ENCODE measurements at places on chromosomes 5 and 9.
A peak's percentile ranks its signal among the peaks of the same experiment; 100 is the strongest.

- DNase-seq: no peak
These were observed 31.0 kb upstream of the SHISAL2B start for GRCh38 chr5:64659289-64659688.

DNA sequence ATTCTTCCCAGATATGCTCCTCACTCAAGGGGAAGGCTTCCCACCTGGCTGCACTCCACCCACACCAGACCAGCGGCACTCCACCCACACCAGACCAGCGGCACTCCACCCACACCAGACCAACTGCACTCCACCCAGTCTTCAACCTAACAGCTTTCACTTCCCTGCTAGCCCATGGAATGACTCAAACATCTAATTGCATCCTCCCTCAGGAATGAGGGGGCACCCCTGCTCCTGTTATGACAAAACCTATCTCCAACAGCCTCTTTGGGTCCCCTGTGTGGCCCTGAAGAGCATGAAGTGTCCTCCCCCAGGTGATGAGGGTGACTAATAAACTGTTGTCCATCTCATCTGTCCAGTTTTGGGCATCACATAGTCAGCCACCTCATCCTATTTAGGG, 556.6 kb upstream of the TUSC1 start:
- no peak for DNase-seq

DNA sequence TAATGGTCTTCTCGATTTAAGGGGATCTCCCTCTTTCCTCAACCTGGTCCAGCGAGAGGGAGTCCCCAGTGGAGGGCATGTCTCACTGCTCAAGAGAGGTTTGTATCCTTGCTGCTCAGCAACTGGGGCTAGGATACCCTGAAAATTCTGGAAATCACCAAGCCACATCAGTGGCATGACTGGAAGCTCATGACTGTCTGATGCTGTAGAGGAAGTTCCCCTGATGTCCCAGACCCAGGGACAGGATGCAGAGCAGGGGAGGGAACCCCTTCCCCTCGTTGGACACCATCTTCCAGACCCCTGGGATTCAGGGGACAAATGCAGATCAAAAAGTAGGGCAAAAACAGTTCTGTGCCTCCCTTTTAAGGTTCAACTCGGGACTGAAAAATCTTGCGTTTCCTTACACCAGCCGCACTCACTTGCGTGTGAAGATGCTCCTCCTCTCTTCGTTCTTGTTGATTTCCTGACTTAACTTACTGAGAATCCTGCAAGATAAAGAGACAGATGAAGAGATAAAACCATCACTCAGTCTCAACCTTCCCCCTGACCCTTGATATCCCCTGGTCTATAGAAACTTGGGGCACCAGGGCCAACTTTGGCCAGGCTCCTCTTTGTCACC, 22.1 kb downstream of the LCP2 start:
- DNase-seq: no peak

- DNase-seq: no peak
These were observed 62.3 kb downstream of the ST8SIA4 start for GRCh38 chr5:100840789-100841188.

GRCh38 chr5:50849554-50849953, 183.1 kb downstream of the PARP8 start:
- DNase-seq: no peak

- no peak for DNase-seq
These were observed 13.3 kb downstream of the HMMR start for GRCh38 chr5:163473635-163474243.

- DNase-seq: no peak
These were observed 23.5 kb downstream of the GKAP1 start for GRCh38 chr9:83794051-83794450.

DNA sequence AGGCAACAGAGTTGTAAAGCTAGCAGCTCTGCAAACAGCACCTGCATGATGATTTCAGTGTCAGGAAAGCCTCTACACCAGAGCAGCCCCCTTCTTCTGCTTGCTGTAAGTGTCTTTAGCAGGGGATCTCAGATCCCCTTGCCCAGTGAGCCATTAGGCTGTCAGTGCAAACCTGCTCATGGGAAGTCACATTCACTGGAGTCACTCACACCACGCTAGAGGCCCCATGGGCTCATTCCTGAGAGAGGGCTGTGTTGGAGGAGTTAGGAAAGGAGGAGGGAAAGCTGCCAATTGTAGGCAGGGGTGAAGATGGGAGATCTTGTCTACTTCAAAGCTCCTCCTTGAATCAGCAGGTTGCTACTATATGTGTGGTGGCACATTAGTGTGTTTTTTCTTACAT, 275.2 kb downstream of the SMARCA2 start:
- no peak for DNase-seq

DNA sequence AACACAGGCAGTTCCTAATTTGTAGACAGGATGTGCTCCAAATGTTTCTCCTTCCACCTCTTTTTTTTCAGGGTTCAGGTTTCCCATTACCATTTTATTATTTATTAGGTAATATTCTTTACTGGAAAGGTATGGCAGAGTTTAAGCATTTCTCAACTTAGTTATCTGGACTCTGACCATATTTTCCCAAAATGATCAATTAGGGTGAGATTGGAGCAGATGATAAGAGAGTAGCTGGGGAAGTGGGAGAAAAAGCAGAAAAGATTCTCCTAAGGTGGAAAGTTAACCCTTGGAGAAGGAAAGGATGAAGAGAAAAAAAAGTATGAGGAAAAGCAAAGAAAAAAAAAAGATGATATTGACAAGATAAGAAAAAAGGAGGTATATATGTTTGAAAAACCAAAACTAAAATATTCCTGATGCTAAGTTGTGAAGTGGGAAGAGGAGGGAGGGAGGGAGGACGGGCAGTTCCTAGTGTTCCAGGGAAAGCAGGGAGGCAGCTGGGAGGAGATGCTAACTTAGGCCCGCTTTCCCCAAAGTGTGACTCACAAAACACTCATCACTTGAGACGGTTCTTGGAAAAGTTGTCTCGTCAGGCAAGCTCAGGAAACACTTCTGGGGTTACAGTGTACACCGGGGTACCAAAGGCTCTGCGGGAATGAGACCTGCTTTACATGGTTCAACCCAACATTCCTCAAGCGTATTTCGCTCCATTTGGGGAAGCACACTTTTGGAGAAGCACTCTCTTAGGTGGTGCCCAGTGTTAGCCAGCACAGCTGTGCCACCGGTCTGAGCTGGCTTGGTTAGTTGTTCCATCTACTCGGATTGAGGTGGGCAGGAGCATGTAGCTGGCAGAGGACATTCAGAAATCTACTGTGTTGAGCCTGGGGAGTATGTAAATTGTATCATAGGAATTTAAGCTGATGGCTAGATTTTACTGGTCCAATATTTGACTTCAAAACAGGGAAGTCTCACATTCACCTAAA, 35.1 kb downstream of the B4GALT1 start:
- no peak for DNase-seq

DNA sequence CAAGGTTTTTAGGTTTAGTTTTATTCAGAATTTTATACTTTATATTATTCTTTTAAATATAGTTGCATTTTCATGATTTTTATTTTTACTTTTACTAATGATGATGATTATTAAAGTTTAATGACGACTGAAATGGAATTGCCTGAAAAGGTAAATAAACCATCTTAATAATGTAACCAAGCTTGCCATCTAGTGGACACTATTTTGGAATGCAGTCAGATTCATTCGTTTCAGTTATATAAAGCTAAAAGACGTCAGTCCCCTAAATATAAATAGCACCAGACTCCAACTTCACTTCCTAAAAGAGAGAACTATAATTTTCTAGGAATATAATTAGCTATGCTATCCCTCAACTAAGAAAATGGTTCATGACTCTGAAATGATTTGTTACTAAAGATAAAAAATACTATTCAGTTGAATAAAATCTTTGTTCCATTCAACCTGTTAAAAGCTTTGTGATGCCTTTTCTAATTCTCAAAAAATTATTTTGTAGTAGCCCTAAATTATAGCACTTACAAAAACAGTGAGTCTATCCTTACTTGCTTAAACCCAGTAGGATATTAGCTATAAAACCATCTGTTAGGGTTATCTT, 19.9 kb downstream of the ABITRAM start:
- peak; percentile 18 for DNase-seq

DNA sequence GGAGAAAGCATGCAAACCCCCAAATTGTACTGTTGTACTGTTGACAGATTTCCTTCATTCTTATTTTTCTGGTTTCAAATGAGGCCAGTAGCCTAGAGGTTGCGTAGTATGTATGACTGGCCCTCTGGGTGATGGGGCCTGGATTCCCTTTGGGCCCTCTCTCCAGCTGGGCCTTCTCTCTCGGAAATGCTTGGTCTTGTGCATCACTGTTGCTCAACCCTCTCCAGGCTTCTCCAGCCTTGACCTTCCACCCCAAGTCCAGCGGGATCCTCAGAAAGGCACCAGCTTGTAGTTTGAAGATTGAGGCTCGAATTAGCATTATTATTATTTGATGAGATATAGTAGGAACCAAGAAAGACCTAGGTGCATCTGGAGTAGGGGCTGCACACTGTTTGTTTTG, 87.0 kb downstream of the ANGPTL2 start:
- DNase-seq: no peak

- no peak for DNase-seq
These were observed 126.8 kb upstream of the STC2 start for GRCh38 chr5:173454736-173455598.

DNA sequence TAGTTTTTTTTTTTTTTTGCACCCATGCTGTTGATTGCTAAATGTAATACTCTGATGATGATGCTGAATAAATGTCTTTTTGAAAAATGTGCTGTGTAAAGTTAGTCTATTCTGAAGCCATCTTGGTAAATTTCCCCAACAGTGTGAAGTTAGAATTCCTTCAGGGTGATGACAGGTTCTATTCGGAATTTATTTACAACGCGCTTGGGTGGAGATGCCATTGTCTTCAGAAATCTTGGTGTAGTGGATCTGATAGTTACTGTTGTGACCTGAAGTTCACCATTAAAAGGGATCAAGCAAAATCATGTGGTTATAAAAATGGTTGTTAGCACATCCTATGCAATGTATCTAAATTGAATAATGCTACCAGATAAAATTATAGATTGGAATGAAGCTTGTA, 36.3 kb upstream of the DMRT1 start:
- no peak for DNase-seq

DNA sequence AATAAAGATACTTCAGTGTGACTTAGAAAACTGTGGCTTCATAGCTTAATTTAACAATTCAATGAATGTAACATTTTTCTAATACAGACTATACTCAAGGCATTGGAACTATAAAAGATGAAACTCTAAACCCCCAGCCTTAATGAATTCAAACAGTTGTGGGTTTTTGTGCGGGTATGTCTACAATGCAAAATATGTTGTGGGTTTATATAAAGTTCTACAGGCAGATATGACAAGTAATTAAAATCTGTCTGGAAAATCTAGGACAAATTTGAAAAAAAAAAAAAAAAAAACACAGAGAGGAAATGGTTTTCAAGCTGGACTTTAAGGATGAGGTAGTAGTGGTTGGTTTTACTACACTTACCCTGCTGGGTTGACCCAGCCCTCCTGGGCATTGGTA, 467.5 kb upstream of the TLE4 start:
- DNase-seq: no peak

DNA sequence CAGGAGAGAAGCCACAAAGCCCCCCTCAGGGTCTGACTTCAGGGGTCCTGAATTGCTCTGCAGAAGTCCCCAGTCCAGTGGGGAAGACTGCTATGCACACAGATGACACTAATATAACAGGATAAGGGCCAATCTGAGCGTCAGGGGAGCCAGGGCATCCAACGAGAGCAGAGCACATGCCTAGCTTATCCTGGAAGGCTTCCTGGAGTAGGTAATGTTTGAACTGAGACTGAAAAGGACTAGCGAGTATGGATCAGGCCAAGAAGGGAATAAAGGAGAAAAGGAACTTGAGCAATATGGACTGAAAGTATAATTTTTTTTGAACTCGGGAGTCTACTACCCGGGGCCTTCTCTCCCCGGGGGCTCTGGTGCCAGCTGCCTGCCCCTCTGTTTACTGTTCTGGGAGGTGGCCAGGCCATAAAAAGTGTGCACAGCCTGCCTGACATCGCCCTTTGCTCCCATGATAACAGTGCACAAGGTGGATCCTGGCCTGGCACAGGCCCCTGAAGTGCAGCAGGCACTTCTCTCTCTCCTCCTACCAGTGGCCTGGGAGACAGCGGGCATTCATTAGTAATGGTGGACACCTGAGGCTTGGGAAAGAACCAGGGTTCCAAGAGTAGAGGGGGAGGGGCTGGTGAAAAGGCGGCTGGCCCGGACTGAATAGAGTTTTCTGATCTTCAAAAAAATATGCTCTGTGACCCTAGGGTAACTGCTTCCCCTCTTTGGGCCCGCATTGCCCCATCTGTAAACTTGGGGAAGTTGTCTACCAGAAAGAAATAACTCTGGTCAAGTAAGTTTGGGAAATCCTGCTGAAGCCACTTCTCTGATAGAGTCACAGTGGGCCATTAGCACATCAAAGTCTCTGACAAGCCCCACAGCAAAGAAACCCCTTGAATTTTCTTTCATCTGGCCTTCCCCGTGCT, 4.6 kb upstream of the SLC6A7 start:
- DNase-seq: no peak

DNA sequence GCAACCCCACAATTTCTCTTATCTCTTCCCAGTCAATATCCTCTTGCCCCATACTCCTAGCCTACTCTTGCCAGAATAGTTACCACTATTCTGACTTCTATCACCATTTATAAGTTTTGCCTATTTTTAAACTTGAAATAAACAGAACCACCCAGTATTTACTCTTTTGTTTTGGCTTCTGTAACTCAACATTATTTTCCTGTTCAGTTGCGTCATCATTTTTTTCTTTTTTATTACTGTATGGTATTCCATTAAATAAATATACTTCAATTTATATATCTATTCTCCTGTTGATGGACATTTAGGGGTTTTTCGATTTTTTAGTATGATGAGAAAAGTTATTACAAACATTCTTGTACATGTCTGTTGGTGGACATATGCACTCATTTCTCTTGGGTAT, 62.6 kb upstream of the ERBIN start:
- DNase-seq: no peak

DNA sequence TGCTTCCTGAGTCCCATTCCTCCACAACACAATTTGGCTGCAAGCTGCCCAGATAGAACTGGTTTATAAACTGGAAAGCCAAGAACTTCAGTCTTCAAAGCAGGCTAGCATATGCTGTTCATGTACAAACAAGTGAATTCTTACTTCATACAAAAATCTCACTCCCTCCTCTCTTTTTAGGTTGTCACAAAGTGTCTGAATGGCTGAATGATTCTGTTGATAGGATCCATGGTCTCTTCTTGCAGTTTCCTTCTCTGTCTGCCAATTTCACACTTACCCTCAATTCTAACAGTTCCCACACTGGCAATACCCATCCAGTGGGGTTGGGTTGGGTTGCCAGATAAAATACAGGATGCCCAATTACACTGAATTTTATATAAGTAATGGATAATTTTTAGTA, 363.5 kb downstream of the DEPDC1B start:
- no peak for DNase-seq
